ENCODE measurements at places on chromosomes 16 and 17.
A peak's percentile ranks its signal among the peaks of the same experiment; 100 is the strongest.

DNA sequence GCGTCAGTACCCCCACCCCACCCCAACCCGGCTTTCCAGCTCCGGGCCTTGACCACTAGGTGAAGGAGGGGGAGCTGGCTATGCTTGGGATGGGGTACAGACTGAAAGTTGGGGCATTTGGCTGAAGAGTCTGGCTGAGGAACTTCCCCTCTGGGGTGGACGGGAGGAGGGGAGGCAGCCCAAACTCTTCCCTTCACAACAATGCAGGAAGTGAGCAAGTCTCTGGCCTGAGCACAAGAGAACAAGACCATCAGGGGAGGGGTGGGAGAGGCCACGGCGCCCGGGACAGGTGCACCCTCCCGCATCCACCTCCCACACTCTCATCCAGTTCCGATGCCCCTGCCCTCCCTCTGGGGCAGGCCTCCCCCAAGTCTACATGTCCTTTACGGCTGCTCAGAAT is 5.6 kb downstream of the USH1G start:
- DNase-seq = no peak

DNA sequence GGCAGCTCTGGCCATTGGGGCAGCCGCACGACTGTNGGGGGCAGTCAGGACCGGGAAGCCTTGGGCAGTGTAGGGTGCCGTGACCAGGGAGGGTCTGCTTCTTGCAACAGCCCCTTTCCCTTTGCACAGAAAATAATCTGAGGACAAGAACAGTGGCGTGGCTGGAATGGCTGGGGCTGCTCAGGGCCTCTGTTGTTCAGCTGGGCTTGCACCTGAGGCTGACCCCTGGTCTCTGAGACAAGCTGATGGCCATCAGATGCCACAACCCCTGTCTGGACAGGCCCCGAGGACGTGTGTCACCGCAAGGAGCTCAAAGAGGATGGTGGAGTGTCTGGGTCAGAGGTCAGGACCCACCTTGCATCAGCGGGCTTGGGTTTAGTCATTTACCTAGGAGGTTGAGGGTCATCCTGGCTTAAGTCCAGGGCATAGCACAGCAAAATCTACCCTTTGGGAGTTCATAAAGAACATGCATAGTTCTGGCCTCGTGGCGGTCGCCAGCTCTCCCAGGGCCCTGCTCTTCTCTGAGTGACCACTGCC is 46.9 kb downstream of the METRNL start:
- no peak for DNase-seq

DNA sequence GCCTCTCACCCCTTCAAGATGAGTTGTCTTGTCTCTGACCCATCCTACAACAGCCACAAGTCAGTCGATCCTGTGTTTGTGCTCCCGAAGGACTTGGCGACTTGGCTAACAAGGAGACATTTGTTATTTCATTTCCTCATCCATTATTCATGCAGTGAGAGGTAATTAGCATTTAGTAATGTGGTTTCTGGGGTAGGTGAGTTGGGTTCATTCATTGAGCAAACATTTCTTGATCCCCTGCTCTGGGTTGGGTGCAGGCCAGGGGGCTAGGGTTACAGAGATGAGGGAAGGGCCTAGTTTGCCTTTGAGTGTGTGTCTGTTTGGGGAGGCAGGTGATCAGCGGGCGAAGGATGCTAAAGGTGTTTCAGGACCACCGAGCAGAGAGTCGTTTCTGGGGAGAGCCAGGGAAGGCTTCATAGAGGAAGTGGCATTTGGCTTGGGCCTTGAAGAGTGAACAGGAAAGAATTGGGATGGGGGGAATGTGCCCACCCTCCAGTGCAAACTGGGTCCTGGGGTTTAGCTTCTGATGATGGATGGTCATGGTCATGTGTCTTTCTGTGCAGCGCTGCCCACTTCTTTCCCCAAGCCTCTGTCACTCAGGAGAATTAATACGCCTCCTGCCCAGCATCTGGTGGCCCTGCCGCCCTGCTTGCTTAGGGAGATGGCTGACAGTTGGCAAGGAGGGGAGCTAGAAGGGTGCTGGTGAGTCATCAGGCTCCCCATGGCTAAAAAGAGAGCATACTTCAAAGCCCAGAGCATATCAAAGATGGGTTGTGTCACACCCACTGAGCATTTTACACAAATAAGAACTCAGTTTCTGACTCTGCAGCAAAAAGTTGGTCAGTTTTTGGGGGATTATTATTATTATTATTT is 38.5 kb downstream of the MSI2 start:
- DNase-seq = peak; percentile 68

- peak; percentile 29 for DNase-seq
Measured at GRCh38 chr16:65318138-65318537, 196.3 kb upstream of the CDH11 start.

DNA sequence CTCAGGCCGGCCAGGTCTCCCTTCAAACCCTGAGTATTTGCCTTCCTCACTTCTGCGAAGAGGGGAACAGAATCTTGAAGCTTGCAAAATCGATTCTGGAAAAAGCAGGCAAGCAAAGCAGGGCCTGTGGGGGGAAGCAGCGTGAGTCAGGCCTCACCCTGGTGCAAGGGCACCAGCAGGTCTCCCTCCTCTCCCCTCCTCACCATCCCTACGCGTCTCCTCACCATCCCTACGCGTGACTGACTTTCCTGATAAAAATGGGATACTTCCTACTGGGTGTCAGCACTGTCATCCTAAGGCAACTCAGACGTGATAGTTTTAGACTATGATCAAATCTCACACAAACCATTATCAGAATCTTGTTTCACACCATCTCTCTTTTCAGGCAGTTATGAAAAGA is 12.1 kb downstream of the CMTM3 start:
- DNase-seq = peak; percentile 18

DNA sequence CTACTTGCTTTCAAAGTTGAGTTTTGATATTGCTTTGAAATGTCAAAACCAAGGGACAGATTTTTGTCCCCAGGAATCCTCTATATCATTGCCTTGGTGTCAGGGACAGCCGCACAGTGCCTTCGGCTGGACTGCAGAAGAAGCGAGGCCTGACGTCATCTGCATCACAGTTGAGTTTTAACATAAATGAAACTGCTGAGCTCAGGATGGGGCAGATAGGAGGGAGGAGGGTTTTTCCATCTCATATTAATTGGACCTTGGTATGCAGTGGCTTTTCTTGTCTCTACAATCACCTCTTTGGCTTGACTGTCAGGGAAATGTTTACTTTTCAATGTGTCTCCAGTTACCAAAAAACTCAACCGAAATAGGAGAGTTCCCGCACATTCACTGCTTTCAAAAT is 111.3 kb downstream of the AATF start:
- DNase-seq = no peak

- DNase-seq = no peak
Measured at GRCh38 chr17:46841561-46842379, 9.6 kb upstream of the WNT9B start.

DNA sequence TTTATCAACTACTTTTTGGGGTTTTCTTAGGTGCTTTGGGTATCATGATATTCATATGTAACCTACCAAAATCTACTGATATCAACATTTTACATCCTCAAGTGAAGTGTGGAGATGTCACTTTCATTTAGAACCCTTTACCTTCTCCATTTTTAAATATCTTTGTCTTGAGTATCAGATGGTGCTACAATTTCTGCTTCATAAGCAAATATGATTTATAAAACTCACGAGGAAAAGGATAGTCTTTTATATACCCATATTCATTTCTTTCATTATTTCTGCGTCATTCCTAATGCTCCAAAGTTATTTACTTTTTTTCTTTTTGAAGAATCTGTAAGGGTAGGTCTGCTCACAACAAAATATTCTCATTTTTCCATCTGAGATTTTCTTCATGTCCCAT is 991.7 kb downstream of the CDH11 start:
- DNase-seq = no peak

- DNase-seq = peak; percentile 44
Measured at GRCh38 chr17:66423056-66423955, 120.9 kb downstream of the PRKCA start.

- peak; percentile 81 for DNase-seq
Measured at GRCh38 chr17:70168977-70169708, at the start of gene KCNJ2. Gene KCNJ2 (plus strand): TSS chr17:70169532. CDS start chr17:70175040, 5,508 bp downstream.

DNA sequence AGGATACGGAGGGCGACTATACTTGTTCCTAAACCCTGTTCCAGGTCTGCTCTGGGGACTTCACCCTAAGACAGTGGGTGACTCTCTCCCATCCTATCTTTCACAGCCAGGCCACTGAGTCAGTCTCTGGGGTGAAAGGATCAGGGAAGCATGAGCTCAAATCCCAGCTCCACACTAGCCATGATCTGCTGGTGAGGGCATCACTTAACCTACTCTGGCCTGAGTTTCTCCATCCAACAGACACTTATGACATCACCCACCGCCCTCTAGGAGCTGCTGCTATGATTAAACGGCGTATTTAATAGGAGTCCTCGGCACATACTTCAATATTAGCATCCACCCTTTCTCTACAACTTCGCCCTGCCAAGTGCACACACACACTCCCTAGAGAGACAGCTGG is 10.1 kb downstream of the GAST start:
- no peak for DNase-seq

DNA sequence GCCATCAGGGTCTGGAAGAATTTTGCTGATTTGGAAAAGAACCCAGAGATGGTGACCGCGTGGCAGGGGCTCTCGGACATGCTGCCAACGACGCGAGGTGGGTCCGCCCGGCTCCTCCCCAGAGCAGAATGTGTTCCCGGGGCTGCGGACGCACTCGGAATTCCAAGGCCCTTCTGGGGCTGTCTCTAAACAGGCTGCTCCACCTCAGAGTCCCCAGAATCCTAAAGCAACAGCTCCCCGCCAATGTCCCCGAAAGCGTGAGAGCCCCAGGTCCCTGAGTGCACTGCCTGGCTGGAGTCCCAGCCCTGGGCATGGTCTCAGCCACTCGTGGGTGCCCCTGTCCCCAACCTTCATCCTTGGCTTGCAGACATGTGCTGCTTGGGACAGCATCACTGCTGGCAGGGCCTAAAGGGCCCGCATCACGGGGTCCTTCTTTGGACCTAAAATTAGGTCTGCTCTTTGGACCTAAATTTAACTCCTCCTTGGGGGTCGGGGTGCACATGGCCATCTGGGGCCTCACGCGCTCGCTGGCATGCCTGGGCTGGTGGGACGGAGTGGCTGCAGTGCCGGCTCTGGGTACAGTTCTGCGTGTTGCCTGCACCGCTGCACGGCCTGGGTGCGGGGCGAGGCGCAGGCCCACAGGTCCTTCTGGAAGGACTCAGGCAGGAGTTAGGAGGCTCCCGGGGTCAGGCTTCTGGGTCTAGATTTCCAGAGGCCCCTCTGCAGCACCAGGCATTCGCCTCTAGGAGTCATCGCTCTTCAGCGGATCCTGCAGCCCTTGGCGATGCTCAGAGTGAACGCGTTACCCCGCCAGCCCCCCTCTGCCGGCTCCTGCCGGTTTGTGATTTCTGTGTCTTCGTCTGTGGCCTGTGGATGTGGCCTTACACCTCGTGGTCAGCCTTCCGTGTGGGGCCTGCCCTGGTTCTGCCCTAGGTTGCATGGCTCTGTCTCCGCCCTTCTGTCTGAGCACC is 41.9 kb upstream of the CHMP6 start:
- DNase-seq = no peak

DNA sequence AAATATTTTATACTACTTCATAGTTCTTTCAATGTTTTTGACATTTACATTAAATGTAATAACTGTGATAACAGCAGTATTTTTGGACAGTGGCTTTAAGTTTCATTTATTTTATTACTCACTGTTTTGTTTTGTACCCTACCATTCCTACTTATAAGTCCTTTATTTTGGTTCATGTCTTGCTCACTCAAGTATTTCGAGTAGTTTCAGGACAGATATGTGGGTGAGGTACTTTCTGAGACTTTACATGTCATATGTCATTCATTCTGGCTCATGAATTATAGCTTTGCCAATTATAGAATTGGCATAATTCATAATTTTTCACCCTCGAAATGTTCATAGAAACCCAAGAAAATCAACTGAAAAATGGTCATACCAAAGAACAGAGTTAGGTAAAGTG is 44.4 kb downstream of the PIK3R5 start:
- DNase-seq = no peak

DNA sequence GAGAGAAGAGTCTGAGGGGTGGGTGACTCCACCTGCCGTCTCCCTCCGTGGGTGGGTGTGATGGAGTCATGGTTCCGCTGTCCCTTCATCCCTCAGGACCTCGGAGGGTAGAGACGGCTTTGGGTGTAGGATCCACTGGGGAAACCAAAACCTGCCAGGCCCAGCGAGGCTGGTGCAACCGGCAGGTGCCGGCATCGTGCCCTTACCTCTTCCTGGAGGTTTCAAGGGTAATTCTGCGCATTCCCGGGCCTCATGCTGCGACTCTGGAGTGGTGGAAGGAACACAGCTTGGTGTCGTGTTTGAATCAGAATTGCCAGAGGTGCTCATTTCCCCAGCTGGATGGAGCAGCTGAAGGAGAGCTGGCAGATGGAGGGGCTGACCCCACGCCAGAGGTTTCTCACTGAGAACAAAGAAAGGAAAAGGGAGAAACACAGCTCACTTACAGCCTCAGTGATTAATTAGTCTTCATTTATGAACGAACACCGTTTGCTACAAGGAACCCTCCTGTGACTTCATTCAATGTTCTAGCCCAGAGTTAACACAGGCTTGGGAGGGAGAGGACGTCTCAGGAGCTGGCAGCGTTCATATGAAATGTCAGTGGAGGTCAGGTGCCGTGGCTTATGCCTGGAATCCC is 16.3 kb upstream of the ATP2A3 start:
- no peak for DNase-seq

DNA sequence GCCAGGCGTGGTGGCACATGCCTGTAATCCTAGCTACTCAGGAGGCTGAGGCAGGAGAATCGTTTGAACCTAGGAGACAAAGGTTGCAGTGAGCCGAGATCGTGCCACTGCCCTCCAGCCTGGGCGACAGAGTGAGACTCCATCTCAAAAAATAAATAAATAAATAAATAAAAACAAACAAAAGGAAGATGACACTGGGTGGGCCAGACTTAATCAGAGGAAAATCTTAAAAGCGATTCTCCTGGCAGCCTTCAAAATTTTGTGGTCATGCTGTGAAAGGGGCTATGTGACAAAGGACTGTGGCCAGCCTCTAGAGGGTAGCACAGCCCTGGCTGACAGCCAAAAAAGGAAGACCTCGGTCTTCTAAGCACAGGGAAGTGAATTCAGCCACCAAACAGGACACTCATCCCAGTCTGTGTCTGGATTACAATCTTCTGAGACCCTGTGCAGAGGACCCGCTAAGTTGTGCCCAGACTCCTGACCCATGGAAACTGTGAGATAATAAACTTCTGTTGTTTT is 391.1 kb downstream of the CNTNAP4 start:
- DNase-seq = no peak

GRCh38 chr16:50528820-50529219 is 19.4 kb upstream of the NKD1 start:
- no peak for DNase-seq

DNA sequence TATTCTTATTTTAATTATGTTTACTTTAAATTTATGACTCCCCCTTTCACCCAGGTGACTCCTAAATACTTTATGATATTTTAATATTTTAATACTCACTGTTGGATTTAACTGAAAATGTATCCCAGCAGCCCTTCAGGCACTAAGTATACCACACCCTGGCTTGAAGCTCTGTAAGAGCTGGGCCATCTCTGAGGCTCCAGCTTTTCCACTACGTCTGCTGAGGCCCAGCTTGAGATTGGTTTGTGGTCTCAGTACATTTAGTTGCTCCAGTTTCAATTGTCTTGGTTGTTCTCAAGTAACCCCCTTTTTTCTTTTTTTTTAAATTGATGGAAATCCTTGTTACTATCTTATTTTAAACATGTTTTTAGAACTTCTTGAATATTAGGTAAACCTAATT is 27.0 kb upstream of the CAPNS2 start:
- no peak for DNase-seq

- DNase-seq = no peak
Measured at GRCh38 chr17:35169835-35170363, 22.3 kb downstream of the UNC45B start.
